ENCODE measurements at places on chromosomes 5 and 9.

- no peak for DNase-seq
Observed at GRCh38 chr5:140143521-140144258, 18.0 kb downstream of the IGIP start.

DNA sequence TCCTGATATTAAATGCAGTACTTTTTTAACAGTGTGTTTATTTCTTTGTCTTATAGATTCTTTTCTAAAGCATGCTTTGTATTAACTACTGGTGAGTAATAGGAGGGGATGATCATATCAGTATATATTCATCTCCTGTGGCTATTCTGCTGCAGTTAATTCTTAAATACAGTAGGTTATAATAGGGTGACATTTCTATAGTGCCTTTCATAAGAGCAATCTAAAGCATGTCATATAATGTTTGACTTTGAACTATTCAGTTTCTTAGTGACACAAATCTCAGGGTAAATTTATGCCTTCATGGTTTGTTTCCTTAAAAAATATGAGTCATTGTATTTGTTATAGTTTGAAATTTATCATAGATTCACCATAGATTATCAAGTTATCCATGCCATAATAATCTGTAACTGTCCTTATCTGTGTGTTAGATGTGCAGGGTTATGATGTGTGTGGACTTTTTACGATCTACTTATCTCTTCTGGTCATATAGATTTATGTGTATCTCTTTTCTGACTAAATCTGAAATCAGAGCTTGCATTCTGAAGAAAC, 1019.5 kb downstream of the NR2F1-AS1 start:
- DNase-seq, result no peak

- no peak for DNase-seq
Observed at GRCh38 chr9:37251452-37251851, 131.1 kb downstream of the ZCCHC7 start.

DNA sequence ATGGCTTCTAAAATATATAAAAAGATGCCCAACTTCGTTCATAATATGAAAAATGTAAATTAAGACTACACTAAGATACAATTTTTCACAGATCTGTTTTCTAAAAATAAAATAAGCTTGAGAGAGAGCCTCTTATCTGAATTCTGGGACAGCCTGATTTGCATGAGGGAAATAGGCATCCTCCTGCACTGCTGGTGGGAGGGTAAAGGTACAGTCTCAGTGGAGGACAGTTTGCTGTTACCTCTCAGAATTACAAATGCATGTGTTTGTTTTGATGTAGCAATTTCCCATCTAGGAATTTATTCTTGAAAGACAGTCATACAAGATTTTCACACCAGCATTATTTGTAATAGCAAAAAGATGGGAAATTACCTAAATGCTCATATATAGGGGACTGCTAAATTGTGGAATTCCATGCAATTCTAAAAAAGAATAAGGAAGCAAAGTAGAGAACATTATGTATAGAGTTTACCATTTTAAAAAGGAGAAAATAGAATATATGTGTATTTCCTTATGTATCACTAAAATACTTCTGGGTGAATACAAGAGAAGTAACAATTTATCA, 75.7 kb downstream of the ZSWIM6 start:
- DNase-seq, result no peak

- no peak for DNase-seq
Observed at GRCh38 chr5:9712911-9713310, 82.8 kb upstream of the TAS2R1 start.

- no peak for DNase-seq
Observed at GRCh38 chr9:131500377-131500776, 2.3 kb upstream of the POMT1 start.

GRCh38 chr9:6133346-6134063, 82.1 kb upstream of the IL33 start:
- no peak for DNase-seq

- DNase-seq, result no peak
Observed at GRCh38 chr9:76423216-76424177, 29.3 kb upstream of the RFK start.

DNA sequence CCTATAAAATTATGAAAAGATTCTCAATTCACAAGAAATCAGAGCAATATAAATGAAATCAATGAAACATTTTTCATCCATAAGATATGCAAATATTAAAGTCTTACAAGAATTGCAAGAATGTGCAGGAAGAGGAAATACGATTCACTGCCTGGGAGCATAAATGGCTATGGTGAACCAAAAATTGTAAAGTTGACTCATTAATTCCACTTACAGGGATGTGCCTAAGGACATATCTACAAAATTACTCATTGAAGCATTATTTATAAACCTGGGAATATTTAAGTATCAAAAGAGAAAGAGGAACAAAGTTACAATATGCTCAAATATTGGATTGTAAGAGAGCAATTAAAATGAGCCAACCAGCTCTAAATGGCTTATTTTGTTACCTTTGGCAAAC, 6.9 kb upstream of the NIPSNAP3A start:
- DNase-seq, result no peak

DNA sequence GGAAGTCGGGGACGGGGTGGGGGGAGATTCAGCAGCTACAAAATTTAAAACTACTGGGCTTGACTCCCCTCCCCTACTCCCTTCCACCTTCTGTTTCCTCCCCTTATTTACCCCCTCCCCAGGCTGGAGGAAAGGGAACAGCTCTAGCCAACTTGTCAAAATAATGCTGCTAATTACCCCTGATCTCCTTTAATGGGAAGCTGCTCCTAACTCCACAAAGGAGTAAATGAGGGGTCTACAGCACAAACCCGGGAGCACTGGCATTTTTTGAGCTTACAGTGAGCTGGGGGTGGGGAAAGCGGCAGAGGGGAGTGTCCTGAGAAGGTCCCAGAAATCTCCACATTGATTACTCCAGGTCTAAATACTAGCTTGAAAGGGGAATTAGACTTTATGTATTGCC, 3.1 kb downstream of the PTCH1 start:
- no peak for DNase-seq

GRCh38 chr9:14863402-14863801, 46.8 kb downstream of the FREM1 start:
- DNase-seq, result no peak

DNA sequence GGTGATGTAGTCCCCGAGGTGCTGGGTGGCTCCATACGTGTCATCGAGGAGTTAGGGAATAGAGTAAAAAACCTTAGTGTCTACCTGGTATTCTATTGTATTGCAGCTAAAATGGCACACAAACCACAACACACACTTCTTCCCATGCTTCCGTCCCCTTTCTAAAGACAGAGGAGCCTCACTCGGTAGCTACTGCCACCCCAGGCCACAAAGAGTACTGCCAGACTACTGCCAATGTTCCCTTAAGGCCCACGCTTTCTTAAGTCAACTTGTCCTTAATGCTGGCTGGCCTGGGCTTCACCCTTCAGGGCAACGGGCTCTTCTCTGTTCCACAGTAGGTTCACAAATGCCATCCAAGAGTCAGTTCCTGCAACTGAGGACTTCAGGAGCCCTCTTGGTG, 673.0 kb downstream of the ELAVL2 start:
- DNase-seq, result no peak

DNA sequence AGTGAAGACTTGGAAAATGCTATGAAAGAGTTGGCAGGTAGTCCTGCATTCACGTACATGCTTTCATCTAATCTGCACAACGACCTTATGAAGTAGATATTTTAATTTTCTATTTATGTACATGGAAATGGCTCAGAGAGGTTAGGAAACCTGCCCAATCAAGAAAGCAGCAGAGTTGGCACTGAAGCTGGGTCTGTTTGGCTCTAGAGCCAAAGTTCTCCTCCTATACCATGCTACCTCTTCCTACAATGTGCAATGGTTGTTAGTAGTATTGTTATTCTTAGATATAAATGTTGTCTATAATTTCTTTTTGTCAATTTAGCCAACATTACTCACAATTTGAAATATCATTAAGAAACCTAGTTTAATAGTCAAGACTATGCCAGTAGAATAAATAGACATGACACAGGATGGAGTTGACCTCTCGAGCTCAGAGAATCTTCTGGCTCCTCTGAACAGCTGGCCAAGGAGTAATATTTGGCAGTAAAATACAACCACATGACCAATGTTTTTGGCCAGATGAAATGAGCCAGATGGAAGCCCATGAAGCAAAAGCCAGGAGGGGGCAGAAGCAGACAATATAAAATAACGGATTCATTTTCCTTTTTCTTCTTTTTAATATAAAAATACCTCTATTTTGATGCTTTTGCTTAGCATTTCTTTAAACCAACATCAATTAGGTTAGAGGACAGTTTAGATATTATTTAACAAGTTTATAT, 542.3 kb downstream of the PDE4D start:
- no peak for DNase-seq

DNA sequence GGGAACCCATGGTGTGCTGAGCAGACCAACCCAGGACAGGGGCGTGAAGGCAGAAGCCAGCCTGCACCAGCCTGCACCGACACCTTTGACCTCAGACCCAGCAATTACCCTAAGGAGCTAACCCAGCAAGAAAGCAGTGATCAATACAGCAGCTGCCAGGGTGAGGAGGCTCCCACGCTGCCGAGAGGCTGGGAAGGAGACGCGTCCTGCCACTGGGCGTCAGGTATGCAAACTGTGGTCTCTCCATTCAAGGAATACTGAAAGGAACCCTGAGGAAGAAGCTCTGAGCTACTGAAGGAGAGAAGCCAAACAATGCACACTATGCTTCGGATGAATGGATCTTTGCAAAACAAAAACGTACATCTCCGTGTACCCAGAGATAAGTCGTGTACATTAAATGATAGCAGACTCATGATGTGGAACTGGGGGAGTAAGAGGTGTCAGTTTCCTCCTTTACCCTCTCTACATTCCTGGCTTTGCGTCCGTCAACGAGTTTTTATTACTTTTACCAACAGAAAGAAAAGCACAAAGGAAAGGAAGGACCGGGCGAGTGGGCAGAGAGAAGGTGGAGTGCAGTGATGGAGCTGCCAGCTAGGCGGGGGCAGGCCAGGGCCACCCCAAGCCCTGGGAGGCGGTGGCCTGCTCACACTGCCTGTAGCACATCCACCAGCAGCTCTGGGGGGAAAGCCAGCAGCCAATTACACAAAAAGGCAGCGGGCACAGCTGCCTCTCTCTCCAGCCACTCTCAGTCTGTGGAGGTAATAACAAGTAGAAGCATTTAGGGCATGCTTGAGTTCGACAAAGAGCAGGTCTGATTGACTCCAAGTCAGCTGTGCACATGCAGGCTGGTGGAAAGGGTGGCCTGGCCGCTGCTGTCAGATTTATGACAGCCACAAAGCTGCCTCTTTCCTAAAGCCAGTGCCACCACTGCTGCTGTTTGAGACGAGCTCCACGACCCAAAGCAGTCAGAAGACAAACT, 29.3 kb downstream of the RASGEF1C start:
- no peak for DNase-seq

DNA sequence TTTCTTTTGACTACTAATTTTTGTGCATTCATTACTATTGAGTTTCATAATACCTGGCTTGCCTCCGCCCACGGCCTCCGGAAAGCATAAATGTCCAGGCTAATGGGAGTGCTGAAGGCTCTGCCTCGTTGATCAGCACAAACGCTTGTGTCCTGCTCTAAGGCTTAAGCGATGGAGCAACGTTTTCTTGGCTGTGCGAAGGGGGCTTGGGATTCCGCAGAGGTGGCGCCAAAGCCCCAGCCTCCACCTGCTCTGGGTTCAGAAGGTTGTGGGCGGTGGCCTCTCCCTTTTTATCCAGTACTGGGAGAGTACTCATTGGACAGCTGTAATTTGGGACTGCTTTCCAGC, 19.7 kb downstream of the ANXA2R start:
- no peak for DNase-seq

DNA sequence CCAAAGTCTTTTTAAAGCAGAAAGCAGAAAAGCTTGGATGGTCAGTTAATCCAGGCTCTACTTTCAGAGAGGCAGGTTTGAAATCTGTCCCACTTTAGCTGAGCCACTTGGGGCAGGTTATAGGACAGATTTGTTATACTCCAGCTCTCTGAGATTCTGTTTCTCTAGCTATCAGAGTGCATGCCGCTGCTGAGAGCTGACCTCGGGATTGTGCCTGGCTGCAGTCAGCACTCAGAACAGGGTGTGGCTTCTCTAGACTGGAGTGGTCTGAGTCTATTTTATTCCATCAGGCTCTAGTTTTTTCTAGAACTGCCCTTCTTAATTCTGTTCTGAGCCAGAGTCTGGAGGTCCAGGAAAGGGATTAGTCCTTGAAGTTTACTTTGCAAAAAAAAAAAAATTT, 67.7 kb downstream of the NDFIP1 start:
- DNase-seq, result no peak

DNA sequence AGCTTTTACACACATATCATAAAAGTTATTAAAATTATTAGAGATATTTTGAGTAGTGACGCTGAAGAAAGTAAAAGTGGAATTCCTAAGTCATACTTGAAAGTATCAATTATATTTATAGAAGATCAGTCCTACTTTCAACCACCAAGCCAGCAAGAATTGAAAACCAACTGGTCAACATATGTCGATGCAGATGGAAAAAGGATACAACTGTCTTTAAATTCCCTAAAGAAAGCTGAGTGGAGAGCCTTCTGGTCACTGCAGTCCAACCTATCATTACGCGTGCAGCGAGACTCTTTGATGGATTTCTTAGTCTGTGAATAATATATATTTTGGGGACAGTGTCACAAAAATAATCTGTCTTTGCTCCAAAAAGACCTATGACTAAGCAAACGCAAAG, 15.3 kb downstream of the MEF2C start:
- no peak for DNase-seq

DNA sequence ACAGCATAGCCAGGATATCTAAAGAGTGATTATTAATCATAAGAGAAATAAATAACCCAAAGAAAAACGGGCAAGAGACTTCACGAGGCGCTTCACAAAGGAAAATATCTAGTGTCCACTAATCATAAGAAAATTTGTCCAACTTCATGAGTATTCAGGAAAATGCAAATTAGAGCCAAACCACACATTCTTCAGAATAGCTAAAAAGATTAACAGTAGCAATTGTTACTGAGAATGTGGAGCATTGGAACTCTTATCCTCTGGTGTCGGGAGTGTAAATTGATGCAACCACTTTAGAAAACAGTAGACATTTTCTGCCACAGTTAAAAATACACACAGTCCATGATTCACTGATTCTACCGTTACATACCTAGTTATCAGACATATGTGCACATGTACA, 145.7 kb downstream of the CWC27 start:
- DNase-seq, result no peak

GRCh38 chr9:136694163-136694871, 7.1 kb upstream of the AGPAT2 start:
- no peak for DNase-seq

DNA sequence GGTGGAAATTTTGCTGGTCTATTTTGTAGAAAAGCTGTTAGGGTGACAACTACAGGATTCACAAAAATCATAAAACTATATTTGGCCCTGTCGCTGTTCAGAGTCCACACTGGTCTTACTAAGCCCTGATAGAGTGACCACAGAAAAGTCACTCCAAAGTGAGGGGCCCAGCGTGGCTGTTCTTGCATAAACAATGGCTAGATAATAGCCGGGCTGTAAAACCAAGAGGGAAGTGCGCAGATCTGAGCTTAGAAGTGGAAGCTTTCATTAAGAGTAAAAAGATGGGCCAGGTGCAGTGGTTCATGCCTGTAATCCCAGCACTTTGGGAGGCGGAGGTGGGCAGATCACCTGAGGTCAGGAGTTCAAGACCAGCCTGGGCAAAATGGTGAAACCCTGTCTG, 15.5 kb upstream of the CTSL start:
- no peak for DNase-seq

- DNase-seq, result no peak
Observed at GRCh38 chr9:26262421-26263107, 584.3 kb upstream of the TUSC1 start.

GRCh38 chr5:135996611-135997010, 32.2 kb upstream of the TGFBI start:
- DNase-seq, result no peak

Data from NCI-H1436 treated with DMSO at 0.1 percent for 48 hours (cell line).